Stimulated activated CD4-positive, alpha-beta T cell treated with anti-CD3 and anti-CD28 coated beads, Interleukin-2, amount 100 ng/mL, for 24 hours (primary cell): ENCODE measurements at places on chromosomes 1 and 21.

GRCh38 chr21:39136711-39137110 is 46.5 kb downstream of the PSMG1 start:
- no peak for DNase-seq

DNA sequence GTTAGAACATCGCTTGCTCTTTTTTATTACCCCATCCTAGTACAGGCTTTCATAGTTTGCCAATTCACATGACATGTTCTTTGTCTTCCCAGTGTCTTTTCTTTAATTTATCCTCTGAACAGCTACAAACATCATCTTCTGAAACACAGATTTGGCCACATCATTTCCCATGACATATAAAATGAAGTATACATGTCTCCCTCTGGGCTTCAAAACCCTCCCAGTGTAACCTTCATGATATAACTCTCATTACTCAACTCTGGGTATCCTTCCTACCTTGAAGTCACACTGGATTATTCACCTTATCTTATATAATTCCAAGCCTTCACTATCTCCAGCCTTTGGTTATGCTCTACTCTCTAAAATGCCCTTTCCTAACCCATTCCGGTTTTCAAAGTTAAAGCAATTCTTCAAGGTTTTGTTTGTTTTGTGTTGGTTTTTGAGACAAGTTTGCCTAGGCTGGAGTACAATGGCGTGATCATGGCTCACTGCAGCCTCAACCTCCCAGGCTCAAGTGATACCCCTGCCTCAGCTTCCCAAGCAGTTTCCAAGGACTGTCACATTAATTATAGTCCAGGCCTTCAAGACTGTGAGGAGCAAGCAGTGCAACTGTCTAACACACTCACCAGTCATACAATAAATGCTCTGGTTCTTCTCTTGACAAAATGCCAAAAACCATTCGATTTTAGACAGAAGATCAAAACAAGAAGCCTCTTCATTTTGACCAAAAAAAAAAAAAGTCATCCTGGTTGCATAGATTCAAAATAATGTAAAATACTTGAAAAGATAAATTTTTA is 5.8 kb downstream of the RGS1 start:
- DNase-seq: no peak

DNA sequence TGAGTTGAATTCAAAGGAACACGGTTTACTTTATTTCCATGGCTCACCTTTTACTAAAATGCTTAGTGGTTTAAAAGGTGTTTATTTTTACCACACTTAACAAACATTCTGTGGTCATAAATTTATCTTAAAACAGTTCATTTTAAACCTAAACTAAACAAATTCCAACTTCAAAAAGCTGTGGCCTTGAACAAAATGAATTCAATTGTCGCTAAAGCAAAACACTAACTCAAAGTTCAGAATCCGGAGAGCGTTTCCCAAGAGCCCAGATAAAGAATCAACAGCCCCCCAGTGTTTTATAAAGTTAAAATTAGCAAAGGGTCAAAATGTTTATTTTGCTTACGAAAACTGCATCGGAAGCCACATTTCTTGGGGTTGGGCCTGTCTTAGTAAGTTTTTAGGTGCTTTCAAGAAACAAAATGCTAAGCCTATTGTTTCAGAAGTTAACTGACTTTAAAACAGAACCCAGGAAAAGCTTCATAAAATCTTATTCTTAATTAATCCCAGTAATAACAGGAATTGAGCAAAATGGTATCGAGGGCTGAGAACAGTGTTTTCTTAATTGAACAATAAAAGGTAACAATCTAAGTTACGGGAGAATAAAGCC is 1.3 kb downstream of the PUM1 start:
- DNase-seq: no peak

DNA sequence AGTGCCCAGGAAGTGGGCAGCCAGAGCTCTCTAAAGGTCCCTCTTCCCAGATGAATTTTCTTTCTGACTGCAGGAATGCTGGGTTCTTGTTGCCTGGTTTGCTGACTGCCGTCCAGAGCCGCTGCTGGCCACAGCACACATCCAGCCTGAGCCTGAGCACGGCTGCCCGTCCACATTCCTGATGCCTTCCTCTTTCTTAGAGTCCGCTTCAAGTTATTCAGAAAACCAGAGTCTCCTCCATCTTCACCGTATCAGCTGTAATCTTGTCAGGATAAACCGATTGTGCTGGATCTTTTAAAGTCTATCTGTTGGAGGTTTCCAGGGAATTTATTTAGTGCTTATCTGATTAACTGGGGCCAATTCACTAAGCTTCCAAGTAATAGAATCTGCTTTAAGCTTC is 84.8 kb upstream of the BCAR3 start:
- DNase-seq: no peak

- DNase-seq: no peak
Measured at GRCh38 chr1:154864189-154864975, 5.7 kb downstream of the KCNN3 start.

- DNase-seq: no peak
Measured at GRCh38 chr1:230693221-230693620, 20.7 kb downstream of the AGT start.

GRCh38 chr1:185907246-185907645 is 173.1 kb downstream of the HMCN1 start:
- no peak for DNase-seq
